ENCODE measurements at places on chromosomes 7 and 10. TPM values are rescaled to one million over a fixed set of nuclear protein-coding genes. Genes with fewer than 3 reads are reported as not detected.

GRCh38 chr7:47080816-47081215 lies 501.1 kb downstream of the TNS3 start:
- DNase-seq = no peak

Gene MEST
- 5.9 TPM for total RNA-seq

Gene IL15RA
- total RNA-seq = 41.5 TPM

Gene SDK1
- total RNA-seq = 0.05 TPM

Gene ADAM22
- 1.8 TPM for total RNA-seq

Data from activated T-cell treated with anti-CD3 and anti-CD28 coated beads, Interleukin-2, amount 50 U/mL, for 4 hours (primary cell).